ENCODE measurements at places on chromosomes 5 and 9.
A peak's percentile ranks its signal among the peaks of the same experiment; 100 is the strongest.

GRCh38 chr5:10486511-10487344 lies 45.0 kb downstream of the ROPN1L start:
- DNase-seq, result no peak

DNA sequence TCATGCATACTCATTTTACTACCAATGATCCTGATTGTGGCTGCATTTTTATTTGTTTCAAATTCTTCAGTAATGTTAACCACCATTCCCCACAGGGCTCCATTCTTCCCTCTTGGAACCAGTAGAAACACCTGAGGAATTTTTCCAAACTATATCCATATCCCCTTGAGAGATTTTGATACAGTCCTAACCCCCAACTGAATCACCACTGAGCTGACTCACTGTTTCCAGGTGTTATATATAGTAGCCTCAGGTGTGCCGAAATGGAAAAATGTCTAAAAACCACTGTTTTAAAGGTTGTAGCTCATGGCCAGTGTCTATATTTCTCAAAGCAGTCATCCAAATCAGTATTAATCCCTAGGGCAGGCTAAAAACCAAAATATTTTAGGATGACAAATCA lies 85.2 kb downstream of the MRPS27 start:
- no peak for DNase-seq

GRCh38 chr9:120453792-120454191 lies 126.2 kb downstream of the CDK5RAP2 start:
- no peak for DNase-seq

DNA sequence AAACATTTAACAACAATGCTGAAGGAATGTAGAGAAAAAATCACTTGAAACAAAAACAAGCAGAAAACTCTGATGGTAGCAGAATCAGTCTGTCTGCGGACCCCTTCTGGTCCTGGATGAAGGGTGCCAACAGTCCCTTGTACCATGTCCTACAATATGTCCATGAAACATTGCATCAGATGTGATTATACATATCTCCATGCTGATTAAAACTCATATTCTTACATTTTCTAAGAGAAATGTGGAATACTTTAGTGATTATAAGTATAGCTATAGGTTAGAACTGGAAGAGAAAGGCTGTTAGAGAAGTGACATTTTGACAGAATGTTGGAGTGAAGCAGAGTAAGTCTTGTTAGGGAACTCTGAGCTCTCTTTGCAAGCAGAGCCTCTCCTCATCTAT lies 286.1 kb downstream of the SH3GL2 start:
- DNase-seq, result no peak

GRCh38 chr5:139383275-139383992 lies at the start of gene SLC23A1:
Gene SLC23A1 (minus strand): TSS chr5:139383297. CDS start chr5:139383253, 44 bp downstream.
- no peak for DNase-seq

GRCh38 chr5:64285188-64286130 lies 119.8 kb downstream of the RNF180 start:
- DNase-seq, result no peak

- peak; percentile 64 for DNase-seq
Observed at GRCh38 chr9:69549310-69550202, 122.6 kb downstream of the APBA1 start.

GRCh38 chr5:52883110-52883509 lies 95.4 kb downstream of the ITGA1 start:
- DNase-seq, result no peak

DNA sequence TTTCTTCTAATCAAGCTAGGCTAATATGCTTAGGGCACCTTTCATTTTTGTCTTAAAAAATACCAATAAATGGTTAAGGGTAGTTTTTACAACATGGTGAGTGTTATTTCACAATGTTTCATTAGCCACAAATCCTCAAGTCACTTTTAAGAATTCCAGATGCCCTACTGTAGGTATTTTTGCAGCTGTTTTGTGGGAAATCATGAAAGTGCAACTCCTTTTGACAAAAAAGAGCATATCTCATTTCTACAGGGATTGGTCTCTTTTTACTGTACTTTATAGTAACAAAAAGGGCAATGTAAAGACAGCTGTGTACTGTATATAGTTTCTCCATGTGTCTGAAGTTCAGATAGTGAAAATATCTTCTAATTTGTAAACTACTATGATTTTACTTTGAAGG lies 28.3 kb upstream of the GAS1 start:
- DNase-seq, result no peak

- no peak for DNase-seq
Observed at GRCh38 chr9:114432323-114433067, 44.7 kb upstream of the AKNA start.

- DNase-seq, result no peak
Observed at GRCh38 chr9:116662646-116663310, 24.3 kb upstream of the TRIM32 start.

- no peak for DNase-seq
Observed at GRCh38 chr9:371349-371748, 156.7 kb downstream of the DOCK8 start.

- DNase-seq, result no peak
Observed at GRCh38 chr5:74389531-74390305, 250.8 kb downstream of the ENC1 start.

GRCh38 chr9:68923480-68923879 lies 90.4 kb downstream of the PRKACG start:
- no peak for DNase-seq

DNA sequence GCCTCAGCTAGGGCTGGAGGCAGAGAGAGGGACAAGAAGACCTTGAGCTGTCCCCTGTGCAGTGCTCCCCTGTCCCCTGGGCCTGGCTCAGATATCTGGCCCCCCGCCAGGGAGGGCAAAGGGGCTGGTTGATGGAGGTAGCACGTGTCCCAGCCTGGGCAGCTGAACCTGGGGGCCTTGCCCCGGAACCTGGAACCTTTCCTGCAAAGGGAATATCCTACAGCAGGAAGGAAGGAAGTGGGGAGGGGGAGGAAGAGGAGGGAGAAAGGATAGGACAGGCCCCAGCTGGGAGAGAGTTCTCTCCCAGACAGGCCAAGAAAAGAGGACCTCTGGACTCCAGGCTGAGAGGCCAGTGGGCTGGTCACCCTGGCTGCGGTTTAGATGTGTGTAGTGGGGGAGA lies 27.6 kb upstream of the PSD2 start:
- no peak for DNase-seq

DNA sequence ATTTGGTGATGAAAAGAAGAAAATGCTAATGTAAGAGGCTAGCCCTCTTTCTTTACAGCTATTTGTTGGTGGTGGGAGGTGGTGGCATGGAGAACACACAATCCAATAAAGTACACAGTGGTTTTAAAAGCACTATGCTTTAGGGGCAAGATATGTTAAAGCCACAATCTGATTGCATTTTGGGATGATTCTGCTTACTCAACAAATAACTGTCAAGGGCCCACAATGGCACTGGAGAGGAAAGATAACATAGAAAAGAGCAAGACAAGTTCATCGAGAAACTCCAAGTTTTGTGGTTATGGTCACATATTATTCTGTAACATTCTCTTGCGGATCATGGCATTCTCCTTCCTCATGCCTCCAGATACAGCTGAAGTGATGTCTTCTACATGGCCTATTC lies 38.8 kb downstream of the OTP start:
- DNase-seq, result no peak

DNA sequence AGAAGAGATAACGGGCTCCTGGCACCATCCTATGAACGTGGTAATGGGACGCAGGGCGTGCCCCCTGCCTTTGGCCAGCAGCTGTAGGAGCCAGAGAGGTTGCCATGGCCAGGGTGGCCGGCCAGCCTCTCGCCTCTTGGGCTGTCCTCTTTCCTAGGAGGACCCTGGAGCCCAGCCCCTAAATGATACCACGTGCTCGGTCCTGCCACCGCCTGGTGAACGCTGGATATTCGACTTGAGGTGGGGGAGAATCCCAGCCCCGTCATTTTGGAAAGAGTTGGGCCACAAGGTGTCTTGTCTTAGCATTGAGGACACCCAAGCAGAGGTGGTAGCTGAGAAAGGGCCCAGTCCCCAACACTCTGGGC lies 391 bp upstream of the NRG2 start:
- DNase-seq, result peak; percentile 7

DNA sequence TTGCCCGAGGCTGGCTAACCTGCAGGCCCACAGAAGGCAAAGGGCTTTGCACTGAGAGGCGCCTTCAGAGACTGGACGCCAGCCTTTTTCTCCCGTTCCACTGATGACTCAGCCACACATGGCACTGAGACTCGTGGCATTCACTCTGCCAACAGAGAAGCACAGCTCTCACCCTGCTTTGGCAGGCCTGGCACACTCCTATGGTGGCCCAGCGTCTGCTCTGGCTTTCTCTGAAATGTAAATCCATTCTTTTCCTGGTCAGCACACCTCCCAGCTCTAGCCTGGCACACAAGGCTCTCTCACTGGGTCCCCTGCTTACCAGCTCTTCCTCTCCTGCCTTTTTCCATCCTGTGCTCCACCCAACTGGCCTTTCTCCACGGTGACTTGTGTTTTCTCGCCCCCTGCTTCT lies 5.9 kb upstream of the MELK start:
- DNase-seq, result no peak

GRCh38 chr9:34370970-34371880 lies 5.5 kb downstream of the MYORG start:
- DNase-seq, result no peak

DNA sequence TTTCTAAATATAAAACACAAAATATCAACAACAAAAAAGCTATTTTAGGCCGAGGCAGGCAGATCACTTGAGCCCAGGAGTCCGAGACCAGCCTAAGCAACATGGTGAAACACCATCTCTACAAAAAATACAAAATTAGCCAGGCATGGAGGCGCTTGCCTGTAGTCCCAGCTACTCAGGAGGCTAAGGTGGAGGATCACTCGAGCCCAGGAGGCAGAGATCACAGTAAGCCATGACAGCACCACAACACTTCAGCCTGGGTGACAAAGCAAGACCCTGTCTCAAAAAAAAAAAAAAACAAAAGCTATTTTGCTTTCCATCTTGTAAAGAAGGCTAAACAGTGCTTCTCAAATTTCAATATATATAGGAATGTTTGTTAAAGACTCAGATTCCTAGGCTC lies 11.3 kb downstream of the C5orf15 start:
- DNase-seq, result no peak

- DNase-seq, result no peak
Observed at GRCh38 chr5:74401281-74401945, 239.1 kb downstream of the ENC1 start.

- DNase-seq, result no peak
Observed at GRCh38 chr5:102701748-102702147, 53.4 kb upstream of the PAM start.

GRCh38 chr5:28408186-28408585 lies 1369.8 kb upstream of the CDH9 start:
- no peak for DNase-seq

DNA sequence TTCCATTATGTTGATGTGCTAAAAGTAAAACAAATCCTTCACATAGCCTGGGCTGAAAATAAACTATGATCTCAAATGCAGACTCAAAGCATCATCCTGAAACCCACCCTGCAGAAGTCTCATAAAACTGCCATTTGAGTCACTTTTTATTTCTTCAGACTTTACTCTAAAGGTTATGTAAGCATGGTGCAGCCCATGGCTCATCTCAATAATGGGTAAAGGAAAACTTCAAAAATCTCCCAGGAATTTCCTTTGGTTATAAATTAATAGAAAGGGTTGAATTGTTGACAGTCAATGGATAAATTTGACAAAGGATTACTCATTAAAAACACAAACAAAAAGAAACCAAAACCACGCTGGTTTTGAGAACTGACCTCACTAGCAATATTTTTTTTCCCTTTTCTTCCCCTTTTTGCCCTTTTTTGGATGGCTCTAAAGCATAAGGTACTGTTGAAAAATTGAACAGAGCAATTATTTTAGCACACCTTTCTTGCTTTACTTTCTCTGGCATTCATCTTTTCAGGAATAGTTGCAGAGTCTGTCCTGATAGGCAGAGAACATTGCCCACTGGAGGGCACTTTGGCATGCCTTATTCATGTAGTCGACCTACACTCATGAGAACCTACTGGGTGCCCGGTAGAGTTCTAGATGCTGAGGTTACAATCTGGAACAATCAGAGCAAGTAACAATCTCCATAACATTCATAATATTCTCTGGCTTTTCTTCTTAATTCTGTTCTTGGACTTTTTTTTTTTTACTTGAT lies 191.4 kb downstream of the TMEM167A start:
- peak; percentile 6 for DNase-seq

DNA sequence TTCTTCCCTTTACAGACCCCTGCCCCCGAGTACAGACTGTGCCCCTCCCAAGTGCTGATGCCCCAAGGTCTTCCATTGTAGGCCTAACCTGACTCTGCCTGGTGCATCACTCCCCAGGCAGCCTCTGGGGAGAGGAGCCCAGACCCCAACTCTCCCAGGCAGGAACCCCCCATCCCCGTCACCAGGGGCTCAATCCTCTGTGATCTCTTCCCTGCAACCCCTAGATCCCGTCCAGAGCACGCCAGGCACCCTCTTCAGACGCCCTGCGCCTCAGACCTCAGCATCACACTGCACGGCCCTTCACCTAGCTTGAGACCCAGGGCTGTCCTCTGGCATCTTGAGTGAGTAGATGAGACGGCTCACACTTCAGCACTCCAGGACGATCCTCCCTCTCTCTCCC lies 6.4 kb upstream of the EGR1 start:
- no peak for DNase-seq

DNA sequence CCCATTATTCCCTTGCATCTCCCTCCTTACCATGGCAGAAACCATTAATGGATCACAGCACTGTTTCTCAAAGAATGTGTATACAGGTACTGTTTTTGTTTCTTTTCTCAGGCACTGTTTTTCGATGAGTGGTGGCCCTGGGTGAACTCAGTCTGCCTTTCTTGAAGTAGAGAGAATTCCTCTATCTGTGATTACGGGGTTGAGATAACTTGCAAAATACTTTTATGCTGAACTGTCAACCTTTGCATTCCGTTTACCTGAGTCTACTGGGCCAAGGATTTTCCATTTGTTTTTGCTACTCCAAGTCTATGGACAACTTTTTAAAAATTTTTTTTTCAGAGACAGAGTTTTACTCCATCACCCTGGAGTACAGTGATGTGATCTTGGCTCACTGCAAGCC lies 82.7 kb upstream of the CLINT1 start:
- no peak for DNase-seq

- DNase-seq, result no peak
Observed at GRCh38 chr9:104786293-104786692, 22.4 kb downstream of the NIPSNAP3B start.

- no peak for DNase-seq
Observed at GRCh38 chr9:106615118-106615889, 247.7 kb upstream of the ZNF462 start.

DNA sequence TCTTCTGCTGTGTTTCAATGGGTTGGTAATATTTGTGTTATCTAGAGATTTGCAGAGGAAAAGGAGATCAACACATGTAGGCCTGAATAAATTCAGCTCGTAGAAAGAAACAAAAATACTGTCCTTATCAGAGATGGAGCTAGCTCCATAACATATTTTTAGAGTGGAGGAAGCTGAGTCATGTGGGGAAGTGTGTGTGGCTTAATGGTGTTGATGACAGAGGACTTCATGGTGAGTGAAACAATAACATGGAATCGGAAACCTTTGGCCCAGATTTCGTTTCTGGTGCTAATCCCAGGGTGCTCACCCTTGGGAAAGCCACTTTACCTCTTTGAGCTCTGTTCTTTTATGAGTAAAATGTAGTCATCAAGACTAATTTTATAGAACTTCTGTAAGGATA lies 825.0 kb downstream of the TLR4 start:
- no peak for DNase-seq
